NCI-H187 treated with DMSO at 0.1 percent for 48 hours (cell line): ENCODE measurements at places on chromosomes 5 and 9.

- DNase-seq, result no peak
Observed at GRCh38 chr9:132244582-132245455, 83.0 kb downstream of the NTNG2 start.

DNA sequence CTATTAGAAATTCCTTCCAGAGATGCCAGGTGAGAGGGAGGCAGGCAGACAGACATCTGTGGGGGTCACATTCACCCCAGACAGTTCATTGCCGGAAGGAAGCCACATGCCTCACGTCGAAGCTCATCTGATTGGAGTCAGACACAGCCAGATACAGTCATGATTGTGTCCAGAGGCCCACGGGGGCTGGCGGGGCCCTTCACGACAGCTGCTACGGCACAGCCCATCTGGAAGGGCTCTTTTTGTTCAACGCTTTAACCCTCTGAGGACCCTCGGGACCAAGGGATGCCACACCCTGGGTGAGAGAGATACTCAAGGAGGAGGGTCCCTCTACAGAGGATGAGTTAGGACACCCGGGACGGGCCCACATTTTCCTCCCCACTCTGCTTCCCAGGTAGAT, 31.9 kb upstream of the GABRP start:
- no peak for DNase-seq

DNA sequence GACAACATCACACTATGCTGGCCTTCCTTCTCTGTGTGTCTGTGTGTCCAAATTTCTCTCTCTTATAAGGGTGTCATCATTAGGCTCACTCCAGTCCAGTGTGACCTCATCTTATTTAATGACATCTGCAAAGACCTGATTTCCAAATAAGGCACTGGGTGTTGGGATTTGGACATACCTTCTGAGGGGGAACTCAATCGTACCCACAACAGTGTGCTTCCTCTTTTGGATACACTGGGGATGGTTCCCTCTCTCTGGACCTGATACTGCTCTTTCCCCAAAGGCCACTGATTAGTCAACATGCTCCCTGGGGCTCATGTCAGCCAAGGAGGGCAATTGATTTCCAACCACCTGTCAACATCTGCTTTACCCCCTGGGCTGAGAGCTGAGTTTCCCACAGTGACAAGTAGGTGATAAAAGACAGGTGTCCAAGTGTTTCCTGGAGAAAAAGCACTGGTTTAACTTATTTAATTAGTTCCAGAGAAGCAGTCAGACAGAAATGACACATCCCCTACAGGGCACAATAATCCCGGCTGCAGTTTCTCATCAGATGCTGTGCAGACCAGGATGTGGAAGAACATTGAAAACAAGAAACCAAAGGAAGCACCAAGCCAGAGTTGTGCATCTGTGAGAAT, 17.8 kb upstream of the CEP72 start:
- DNase-seq, result no peak

DNA sequence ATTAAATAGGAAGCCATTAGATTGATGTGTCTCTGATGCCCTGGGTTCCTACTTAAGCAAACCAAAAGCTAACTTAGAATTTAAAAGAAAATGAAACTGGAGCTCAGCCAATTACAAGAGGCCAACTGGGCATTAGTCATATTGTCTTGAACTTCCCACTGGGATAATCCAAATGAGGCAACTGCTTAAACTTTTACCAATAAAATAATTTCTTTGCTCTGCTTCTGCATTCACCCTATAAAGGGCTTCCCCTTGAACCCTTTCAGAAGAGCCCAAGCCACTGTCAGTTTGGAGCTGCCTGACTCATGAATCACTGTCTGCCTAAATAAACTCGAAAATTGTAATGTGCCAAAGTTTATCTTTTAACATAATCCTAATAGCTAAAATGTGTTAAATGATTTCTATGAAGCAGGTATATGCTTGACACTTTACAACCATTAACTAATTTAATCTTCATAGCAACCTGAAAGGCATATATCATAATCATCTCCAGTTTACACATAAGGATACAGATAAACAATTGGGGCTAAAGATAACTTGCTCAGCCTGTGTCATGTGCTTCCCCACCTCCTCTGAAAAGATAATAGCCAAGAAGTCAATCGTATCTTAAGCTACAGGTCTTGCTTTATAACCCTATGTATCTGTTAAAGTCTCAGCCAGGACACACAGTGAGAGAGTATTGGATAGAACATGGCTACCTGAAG, 11.5 kb downstream of the GPR150 start:
- DNase-seq, result no peak

DNA sequence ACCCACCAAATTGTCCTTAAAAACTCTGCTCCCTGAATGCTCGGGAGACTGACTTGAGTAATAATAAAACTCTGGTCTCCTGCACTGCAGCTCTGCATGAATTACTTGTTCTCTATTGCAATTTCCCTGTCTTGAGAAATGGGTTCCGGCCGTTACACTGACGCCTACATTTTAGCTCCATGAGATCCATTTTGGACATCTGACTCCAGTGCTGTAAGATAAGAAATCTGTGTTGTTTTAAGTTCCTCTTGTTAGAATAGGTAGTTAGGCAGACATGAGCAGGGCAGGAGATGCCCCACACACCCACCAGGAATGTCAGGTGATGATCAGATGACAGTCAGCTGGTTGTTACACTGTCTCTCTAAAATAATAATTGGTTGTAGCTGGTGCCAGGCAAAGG, 125.8 kb upstream of the SHB start:
- DNase-seq, result no peak

- no peak for DNase-seq
Observed at GRCh38 chr5:128470663-128471062, 67.4 kb downstream of the FBN2 start.

DNA sequence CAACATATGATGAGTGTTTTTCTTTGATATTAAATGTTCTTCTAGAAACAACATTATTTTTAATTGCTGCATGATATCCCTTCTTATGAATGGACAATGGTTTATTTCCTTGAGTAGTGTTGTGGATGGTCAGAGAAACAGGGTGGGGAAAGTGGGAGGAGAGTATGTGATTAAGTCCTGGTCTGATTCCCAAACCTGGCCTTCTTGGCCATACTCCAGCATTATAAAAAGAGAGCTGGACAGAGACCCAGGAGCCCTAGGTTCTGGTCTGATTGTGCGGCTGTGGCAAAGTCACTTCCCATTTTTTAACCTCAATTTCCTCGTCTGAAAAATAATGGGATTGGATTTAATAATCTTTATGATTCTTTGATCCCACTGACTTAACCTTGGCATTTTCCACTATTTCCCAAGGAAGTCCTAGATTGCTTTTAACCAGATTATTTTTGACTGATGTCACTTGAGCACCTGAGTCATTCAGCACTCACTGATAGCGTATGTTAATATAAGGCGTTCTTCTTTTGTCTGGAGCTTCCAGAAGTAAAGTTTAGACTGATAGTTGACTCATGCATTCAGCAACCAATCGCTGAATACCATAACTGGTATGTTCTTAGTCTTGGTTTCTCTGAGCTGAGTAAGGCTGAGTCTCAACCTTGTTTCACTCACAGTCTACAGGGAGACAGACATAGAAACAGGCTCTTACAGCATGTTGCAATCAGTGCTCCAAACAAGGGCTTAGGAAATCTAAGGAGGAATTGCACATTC, 26.2 kb downstream of the OSMR start:
- DNase-seq, result no peak

DNA sequence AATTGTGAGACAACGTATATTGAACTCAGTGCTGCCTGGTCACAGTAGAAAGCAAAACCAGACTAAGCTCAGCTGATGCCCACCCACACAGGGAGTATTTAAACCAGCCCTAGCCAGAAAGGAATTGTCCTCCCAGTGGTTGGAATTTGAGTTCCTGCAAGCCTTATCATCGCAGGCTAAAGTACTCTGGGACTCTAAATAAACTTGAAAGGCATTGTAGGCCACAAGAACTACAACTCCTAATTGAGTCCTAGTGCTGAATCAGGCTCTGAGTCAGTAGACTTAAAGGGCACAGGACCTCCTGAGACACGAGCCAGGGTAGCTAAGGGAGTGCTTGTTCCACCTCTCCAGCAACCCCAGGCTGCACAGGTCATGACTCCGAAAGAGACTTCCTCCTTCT, 171.4 kb downstream of the MCTP1 start:
- DNase-seq, result no peak

DNA sequence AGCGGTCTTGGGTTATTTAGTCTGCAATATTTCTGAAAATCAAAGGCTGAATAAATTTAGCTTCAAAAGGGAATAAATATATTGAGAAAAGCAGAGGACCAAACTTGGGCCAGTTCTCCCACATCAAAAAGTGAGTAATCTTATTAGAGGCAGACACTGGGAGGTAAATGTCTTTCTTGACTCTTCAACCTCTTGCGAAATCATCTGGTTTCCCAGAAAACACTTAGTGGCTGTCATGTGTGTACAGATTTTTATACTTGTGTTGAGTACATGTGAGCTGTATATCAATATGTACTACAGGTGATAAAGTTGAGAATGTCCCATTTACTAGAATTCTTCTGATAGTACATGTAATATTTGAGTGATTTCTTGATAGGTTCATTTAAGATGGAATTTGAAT, 454.9 kb downstream of the PRR16 start:
- no peak for DNase-seq

- DNase-seq, result no peak
Observed at GRCh38 chr5:139376364-139376763, 6.7 kb downstream of the SLC23A1 start.

DNA sequence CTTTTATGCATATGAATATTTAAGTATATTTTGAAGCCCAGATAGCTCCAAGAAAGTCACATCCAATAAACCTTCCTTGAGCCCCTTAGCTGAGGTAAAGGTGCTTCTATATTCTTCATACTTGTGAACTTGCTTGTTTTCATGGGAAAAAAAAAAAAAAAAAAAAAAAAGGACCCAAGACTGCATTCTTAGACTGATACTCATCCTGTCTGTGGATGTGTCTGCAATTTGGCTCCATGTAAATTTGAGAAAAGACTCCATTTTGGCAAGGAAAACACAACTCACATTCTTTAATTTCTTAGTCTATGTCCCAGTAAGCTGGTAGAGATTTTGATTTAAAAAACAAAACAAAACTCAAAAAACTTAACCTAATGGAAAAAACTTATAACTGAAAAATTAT, 238.3 kb downstream of the FBXL17 start:
- no peak for DNase-seq

DNA sequence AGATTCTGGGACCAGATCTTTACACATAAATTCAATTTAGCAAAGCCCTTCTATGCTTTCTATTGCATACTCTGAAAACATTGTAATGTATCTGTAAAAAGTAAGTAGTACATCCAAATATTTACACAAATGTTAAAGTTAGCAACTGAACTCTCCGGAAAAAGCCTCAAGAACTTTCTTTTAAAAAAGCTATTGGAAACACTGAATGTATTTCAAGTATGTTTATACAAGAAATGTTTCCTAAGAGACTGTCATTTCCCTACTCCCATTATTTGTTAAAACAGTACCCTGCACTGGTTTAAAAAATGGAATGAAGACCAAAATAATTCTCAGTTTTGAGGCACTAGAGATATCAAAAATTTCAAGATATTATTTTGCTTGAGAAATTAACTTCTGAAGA, 44.8 kb upstream of the TRIM36 start:
- no peak for DNase-seq

GRCh38 chr9:35728041-35728971, 3.7 kb downstream of the TLN1 start:
- DNase-seq, result no peak

DNA sequence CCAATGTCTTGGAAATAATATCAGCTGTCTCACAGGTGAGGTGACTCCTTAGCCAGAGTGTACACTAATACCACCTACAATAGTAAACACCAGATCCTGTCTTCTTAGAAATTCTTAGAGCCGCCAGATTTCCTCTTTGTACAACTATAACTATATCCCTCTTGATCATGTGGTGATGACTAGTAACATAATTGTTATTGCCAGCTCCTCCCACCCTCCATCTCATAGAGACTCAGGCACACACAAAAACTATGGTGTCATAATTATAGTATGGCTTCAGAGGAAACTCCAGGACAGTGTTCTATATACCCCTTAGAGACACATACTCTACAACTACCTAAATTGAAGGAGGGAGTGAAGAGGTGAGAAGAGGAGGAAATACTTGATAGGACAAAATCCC, 33.1 kb downstream of the PGGT1B start:
- DNase-seq, result no peak

GRCh38 chr5:160450164-160450932, 28.7 kb downstream of the PTTG1 start:
- no peak for DNase-seq

DNA sequence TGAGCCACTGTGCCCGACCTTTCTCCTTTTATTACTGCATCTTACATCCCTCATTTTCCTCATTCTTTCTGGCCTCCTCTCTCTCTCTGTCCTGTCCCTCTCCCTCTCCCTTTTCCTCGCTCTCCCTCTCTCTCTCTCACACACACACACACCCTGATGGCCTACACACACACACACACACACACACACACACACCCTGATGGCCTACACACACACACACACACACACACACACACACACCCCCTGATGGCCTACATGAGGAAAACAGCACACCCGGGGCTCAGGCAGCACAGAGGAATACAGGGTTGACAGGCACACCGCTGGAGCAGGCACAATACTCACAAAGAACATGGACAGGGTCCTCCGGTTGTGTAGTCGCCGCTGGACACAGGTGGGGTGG, 3.8 kb upstream of the FCHSD1 start:
- no peak for DNase-seq
